Posterior vena cava (tissue), 2 donors: ENCODE measurements at places on chromosomes 2 and 18. TPM values are rescaled to one million over a fixed set of nuclear protein-coding genes. Genes with fewer than 3 reads are reported as not detected.

DUSP28 gene
- 2.0 TPM for total RNA-seq

COLEC11 gene
- 3.8 TPM for total RNA-seq

SLC4A5 gene
- 5.3 TPM for total RNA-seq

KIF1A gene
- total RNA-seq: 0.57 TPM

MOCOS gene
- 1.2 TPM for total RNA-seq

STRN gene
- 23.1 TPM for total RNA-seq

SIX3 gene
- not detected for total RNA-seq

DNA sequence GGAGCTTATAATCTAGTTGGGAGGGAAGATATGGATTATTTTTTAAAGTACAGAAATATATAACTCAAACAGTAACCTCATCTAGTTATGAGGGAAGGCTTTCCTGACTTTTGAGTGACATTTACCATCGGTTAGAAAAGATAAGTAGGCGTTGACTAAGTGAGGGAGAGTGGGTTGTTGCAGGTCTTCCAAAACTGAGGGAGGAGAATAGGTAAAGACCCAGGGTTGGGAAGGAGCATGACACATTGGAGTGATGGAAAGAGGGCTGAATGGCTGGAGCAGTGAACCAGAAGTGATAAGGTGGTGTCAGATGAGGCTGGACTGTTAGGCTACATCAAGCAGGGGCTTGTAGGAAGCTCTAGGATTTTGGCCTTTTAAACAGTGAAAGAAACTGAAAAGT, 10.6 kb upstream of the NUP35 start:
- DNase-seq: no peak

- no peak for DNase-seq
Observed at GRCh38 chr2:46400016-46400415, 79.3 kb upstream of the TMEM247 start.

GRCh38 chr2:213862407-213863076, 548.3 kb upstream of the VWC2L start:
- DNase-seq: no peak

DNA sequence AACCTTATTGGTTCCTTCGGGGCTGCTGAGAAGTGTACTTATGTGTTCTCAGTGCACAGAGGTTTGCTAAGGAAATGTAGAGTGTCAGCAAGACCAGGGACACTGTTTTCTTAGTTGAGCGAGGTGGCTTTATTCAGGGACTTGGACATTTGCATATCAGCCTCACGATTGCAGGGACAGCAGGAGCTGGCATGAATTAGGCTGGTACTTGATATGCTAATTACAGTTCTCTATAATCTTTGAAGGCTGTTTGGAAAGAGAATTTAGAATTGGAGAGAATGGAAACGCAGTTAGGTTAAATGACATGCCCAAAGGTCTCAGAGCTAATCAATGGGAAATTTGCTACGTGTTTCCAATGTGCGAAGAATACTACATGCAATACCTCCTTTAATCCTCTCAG, 18.7 kb upstream of the MTCL1 start:
- DNase-seq: no peak

DNA sequence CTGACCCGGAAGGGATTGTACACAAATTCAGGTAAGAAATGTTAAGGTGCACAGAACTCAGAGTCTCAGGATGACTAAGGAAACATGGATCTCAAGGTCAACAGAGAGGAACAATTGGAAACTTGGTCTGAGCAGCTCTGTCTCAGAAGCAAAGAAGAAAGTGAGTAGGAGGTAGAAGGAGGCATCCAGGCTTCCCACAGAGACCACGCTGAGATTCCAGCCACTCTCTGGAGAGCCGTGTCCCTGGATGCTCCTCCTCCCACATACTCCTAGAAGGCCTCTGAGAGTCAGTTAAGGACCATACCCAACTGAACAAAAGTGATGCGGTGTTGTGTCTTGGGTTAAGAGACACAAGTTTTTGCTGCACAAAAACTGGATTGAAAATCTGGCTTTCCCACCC, 8.6 kb upstream of the PLB1 start:
- no peak for DNase-seq

DNA sequence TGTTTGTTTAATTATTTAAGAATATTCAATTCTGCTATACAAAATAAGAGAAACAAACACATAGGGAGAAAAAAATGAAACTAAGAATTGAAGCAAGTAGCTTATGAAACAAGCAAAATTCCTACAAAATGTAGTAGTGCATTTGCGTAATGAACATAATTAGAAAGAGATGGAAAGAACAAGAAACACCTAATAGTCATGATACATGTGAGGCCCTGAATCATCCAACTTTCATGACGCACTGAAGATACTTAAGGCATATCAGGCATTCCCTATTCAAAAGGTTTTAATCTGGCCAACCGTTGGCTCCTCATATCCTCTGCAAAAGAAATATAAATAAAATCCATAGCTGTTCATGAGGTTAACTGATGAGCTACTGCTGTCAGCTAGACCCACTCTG, 14.5 kb upstream of the NAB1 start:
- no peak for DNase-seq

DNA sequence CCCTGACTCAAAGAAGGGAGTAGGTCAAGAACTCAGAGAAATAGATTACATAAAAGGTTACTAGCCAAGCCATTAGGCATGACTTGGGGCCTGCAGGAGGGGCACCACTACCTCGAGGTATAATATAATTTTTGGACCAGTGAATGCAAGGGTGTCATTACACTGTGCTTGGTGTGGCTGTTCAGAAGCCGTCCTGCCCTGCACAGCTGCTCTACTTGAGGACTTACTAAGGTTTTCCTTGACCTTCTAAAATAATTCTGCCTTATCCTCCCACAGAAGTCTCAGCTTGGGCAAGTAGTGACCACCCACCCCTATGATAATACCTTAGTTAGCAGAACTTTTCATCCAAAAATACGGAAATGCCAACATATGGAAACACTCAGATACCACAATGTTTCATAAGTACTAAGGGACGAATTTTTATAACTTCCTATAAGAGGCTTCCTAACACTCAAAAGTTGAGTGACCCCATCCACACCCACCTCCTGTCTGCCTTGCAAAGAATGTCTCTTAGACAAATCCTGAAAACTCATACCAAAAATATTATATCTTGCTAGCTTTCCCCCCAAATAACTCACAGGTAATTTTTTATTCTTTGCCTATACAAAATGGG, 17.7 kb upstream of the ATG16L1 start:
- DNase-seq: no peak
